ENCODE measurements at places on chromosomes 12 and 14. TPM values are rescaled to one million over a fixed set of nuclear protein-coding genes. Genes with fewer than 3 reads are reported as not detected.

DNA sequence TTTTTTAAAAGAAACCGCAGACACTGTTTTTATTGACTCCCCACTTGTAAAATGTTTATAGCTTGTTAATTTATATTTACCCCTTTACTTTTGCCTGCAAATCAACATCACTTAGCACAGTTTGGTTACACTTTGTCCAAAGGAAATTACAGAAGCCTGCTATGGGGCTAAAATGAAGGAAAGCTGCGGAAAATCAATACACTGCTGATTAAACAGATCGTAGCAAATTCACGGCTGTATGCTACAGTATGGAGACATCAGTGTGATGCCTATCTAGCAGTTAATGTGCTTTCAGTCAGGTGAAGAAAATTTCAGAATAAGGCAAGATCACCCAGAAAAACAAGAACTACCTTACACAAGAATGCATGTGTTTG, 110.0 kb downstream of the FOXG1 start:
- no peak for DNase-seq

- DNase-seq: no peak
These were observed 15.8 kb downstream of the FGFR1OP2 start for GRCh38 chr12:26954027-26954426.

DNA sequence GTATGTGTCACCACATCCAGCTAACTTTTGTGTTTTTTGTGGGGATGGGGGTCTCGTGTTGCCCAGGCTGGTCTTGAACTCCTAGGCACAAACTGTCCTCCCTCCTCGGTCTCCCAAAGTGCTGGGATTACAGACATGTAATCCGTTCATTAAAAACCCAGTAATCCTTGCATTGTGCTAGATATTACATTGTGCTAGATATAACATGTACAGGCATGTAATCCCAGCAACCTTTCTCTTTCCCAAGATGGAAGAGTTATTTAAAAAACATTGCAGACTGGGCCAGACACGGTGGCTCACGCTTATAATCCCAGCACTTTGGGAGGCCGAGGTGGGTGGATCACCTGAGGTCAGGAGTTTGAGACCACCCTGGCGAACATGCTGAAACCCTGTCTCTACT, 19.7 kb downstream of the ELK3 start:
- DNase-seq: no peak

Gene ERG28
- 31.9 TPM for polyA plus RNA-seq

Gene C12orf56
- polyA plus RNA-seq: 1.1 TPM
